ENCODE measurements at places on chromosomes 13 and 19.
A peak's percentile ranks its signal among the peaks of the same experiment; 100 is the strongest.

DNA sequence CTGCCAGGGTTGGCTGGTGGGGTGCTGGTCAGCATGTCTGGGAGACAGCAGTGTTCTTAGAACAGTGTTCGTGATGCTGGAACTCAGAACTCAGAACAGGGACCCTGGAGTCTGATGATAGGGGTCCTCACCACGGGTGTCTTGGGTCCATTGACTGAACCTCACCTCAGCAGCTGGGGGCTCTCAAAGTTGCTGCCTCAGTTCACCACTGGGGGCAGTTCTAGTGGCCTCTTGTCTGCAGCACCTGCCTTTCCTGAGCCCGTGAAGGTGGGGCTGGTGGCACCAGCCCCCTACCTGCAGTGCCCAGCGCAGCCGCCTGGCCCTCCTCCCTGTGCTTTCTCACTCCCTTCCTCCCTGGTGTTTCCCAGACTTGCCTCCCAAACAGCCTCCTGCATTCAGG lies 28.5 kb downstream of the SAFB start:
- DNase-seq = no peak

DNA sequence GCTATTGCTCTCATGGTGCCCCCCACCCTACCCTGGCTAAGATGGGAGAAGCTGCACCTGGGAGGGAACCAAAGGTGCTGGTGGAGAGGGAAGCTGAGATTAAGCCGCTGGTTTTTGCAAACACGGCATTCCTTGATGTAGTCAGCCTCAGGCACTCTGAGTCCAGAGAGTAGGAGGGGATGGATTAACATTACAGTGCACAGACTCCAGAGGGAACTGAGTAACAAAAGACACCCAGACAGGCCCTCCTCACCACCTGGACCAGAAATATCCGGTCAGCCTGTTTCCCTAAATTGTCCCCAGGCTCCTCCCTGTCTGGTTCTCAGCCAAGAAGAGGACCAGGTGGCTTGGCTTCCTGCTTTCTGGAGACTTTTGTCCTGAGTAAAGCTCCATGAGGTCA lies 28.9 kb upstream of the PABPC3 start:
- no peak for DNase-seq

GRCh38 chr19:5302396-5302795 lies 38.2 kb downstream of the PTPRS start:
- no peak for DNase-seq

GRCh38 chr19:56538761-56539263 lies at the start of gene ZFP28:
Gene ZFP28, plus strand, starts transcription at chr19:56538948. Its CDS starts 71 bp downstream, at chr19:56539019.
- peak; percentile 91 for DNase-seq

DNA sequence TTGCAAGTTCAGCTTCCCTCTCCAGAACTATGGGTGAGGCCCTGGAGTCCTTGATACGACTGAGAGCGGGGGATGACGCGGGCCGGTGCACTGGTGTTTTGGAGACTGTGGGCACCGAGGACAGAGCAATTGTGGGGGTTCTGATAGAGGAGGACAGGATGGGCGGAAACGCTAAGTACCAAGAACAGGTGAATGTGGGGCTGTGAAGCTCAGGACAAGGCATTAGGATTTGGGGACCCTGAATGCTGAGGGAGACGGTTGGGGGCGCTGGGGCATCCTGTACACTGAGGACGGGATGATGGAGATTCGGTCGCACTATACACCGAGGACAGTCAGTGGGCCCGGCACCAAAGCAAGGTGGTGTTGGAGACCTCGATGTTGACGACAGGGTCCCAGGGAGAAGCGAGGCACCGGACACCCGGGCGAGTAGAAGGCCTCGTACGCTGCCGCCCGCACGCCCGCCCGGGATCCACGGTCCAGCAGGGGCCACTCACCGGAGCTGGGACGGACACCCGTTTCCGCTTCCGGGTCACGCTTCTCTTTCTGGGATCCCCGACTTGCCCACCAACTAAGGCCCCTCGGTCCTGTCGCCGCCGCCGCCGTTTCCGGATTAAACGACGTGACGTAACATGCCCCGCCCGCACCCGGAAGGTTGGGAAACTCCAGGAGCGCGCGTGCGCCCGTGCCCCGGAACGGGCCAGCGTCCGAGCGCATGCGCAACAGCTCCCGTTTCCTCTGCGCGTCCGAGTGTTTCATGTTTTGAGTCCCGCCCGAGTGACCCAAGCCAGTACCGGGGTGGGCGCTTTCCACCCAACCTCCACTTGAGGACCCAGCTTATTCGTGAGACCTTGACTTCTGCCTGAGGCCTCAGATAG lies at the start of gene CHMP2A:
Gene CHMP2A, minus strand, starts transcription at position 612 of the 875 bp plus-strand sequence. CDS start 893 bp downstream, outside the sequence.
- no peak for DNase-seq

DNA sequence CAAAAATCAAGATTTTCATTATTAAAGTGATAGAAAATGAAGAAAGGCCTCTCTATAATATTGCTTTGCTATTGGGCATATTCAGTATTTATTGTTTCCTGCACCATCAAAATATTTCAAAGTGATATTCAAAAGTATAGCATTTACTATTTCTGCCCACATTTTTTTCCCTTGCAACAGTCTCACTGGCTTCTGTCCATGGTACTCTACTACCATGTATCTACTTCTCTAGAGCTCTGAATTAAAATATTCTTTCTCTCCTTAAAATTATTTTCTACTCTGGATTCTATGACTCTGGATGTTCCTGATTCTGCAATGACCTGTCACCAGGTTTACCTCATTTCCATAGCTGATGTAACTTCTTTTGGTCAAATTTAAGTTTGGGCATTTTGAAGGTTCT lies 1508.3 kb upstream of the PRR20A start:
- no peak for DNase-seq

DNA sequence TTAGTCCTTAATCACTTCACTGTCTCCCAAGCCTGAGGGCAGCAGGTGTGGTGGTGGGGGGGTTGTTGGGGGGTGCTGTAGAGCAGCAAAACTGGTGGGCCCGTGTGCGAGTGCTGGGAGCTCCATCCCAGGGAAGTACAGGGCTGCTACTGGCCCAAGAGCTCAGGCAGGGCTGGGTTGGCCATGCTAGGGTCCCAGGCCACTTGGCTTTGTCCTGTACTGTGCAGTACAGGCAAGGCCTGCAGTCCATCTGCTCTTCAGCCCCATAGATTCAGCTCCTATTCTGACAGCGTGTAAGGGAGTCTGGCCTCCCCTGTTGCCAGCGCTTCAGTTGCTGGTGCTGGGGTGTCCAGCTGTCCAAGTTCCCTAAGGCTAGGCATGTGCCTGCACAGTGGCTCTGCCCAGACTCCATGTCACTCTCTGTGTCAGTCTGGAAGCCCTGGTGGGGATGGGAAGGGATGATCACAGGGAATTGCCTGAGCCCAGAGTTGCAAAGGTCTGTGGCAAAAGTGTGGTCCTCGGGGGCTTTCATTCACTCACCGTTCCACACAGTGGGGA lies 1261.7 kb downstream of the EFNB2 start:
- no peak for DNase-seq

DNA sequence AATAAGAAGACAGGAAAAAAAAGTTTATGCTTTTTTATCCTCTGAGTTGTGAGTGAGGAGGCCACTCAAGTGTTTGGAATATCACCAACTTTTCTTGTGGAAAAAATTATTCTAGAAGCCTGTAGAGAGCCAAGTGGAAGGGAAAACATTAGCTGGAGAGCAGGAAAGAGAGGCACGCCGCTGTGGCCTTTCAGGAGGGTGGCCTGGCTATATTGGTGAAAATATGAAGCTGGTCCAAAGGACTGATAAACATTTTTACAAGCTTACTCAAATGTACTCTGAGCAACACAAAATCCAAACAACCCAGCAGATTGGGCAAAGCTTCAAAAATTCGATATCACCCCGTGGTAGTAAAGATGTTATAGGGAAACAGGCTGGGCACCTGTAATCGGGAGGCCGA lies 2.3 kb upstream of the EIF3G start:
- no peak for DNase-seq

- no peak for DNase-seq
Measured at GRCh38 chr13:52414963-52415362, 9.0 kb upstream of the THSD1 start.

GRCh38 chr19:31340042-31341025 lies 8.9 kb downstream of the TSHZ3 start:
- DNase-seq = no peak

GRCh38 chr19:49430678-49431329 lies 5.6 kb downstream of the GFY start:
- DNase-seq = no peak

GRCh38 chr13:32175307-32175706 lies 139.9 kb downstream of the ZAR1L start:
- DNase-seq = no peak

- DNase-seq = no peak
Measured at GRCh38 chr13:39985071-39985470, 329.6 kb downstream of the COG6 start.

GRCh38 chr13:21413013-21413412 lies 46.1 kb downstream of the ZDHHC20 start:
- DNase-seq = no peak

GRCh38 chr19:50957587-50957986 lies 4.7 kb upstream of the KLK5 start:
- DNase-seq = no peak

GRCh38 chr19:58480831-58481230 lies 4.7 kb downstream of the ZNF446 start:
- DNase-seq = no peak

GRCh38 chr19:2507109-2507508 lies 31.2 kb downstream of the GADD45B start:
- DNase-seq = peak; percentile 12

DNA sequence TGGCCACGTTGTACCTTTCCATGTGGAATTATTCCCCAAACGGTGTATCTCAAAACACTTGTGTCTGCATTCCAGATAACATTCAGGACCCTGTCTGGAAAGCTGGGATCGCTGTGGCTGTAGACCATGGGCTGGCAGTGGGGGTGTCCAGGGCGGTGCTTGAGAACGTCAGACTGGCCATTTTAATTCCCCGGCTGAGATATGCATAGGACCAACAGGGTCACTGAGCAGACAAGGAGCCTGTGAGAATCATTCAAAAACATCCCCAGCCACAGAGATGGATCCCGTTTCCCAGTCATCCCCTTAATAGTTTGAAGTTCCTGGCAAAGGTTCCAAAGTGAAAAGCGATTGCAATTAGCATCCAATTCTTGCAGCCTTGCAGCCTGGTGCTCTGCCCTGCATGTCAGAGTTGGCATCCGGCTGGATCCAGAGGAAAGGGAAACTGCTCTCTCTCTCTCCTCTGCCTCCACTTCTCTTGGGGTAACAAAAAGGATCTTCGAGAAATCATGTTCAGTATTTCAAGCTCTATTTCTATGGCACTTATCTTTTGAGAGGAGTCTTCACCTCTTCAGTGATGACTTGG lies 41.6 kb downstream of the IFT88 start:
- DNase-seq = no peak

DNA sequence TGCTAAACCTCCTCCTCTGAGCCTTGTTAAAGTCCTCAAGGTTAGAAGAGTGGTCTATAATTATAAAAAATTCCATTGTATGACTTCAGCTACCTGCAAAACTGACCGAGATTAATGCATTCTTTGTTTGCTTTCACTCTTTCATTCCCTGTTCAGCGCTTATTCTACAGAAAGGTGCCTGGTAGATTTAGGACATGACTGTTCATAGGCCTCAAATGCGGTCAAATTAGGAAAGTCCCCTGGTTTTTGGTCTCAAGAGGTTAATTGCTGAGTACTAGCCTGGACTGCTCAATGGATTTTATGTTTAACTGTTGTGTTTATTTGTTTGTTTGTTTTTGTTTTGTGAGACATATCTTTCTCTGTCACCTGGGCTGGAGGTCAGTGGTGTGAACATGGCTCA lies 35.4 kb downstream of the KL start:
- DNase-seq = no peak

GRCh38 chr19:4647676-4648644 lies 8.6 kb downstream of the TNFAIP8L1 start:
- no peak for DNase-seq

DNA sequence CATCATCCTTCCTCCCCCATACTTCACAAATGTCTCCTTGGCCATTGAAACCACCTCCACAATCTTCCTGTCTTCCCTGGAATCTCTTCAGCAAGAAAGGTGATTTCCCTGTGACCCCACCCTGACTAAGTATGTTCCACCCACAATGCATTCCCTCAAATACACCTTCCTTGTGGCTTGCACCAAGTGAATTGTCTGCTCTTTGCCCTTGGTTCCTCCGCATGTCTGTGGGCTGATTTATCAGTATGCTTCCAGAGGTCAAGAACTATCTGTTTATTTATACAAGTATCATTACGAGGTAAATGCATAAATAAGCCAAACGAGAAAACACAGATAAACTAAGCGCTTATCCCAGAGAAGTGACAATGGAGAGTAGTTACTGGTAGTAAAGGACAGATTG lies 45.4 kb upstream of the POMP start:
- no peak for DNase-seq
